MM.1S (cell line): ENCODE measurements at places on chromosomes 12 and 14.

GRCh38 chr12:65294641-65295262 is 16.3 kb downstream of the MSRB3 start:
- no peak for DNase-seq

DNA sequence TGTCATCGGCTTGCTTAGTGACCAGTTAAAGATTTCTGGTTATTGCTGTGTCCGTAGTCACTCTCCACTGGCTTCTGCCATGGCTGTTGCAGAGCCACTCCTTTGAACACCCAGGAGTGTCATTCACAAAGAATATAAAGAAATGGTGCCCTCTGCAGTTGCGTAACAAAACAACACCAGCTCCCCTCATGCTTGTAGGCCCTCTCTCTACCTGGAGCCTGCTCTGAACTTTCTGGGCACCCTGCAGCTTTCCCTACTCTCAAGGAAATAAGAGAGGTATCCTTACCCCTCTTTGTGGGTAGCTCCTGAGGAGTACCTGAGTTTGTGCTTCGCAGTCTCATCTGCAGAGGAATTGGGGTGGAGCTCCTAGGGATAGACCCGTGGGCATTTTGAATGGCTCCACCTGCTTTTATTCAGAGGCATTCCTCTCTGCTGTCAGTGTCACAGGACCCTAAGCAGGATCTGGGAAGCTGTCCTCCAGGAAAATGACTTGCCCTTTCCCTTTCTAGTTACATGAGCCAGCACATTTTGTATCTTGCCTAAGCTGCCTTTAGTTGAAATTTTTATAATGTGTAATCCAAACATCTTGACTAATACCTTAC is 97.2 kb upstream of the TMEM260 start:
- no peak for DNase-seq

DNA sequence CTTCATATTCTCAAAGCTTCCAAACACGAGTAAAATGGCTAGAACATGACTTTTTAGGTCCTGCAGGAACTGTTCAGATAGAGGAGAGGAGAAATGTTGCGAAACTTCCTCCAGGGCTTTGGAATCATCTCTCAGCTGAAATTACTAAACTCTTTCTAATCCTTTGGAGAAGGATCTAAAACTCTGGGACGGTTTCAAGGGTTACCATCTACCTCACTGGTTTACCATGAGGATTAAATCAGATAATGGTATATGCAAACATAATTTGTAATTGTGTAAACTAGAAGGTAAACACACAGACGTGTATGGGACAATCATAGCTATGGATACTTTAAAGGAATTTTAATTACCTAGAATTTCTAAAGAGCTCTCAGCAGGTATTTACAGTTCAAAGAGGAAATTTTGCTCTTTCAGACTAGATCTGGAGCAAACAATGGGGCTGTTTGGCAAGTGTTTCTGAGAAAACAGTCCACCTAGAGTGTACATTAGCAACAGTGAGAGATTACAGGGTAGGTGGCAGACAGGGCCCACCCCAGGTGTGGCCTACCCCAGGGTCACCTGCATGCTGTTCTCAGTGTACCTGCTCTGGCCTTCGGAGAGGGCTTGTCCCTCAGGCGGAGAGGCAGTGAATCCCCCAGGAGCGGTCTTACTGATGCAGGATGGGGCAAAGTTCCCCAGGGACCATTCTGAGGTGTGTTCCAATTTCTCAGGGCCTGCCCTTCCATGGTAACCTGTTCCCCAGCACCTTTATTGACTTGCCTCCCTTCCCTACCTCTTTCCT is 124.7 kb upstream of the MAX start:
- no peak for DNase-seq

DNA sequence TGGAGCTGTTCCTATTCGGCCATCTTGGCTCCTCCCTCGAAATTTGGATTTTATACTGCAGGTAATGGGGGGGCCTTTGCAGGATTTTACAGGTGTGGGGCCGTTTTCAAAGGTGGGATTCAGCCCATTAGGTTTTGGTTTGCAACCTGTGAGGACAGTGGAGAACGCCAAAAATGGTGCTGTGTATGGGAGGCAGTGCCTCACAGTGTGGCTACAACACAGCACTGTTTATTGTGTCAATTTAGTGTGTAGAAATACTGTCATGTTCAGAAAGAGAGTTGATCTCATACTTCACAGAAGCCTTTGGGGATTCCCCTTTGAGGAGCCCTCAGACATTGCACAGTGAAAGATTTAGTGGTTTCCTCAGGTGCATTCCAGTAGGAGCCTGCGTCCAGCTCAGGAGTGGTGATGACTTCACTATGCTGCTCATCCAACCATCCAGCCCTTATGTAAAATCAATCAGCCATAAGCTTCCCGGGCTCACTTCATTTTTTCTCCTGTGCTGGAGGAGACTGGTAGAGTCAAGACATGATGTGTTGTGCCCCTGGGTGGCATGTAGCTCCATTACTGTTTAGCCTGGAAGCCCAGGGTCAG is 92.7 kb upstream of the PRMT8 start:
- DNase-seq, result no peak

GRCh38 chr12:93322784-93323183 is 54.9 kb upstream of the NUDT4 start:
- DNase-seq, result peak; percentile 37

- no peak for DNase-seq
Measured at GRCh38 chr14:100608586-100609330, 21.5 kb upstream of the BEGAIN start.

DNA sequence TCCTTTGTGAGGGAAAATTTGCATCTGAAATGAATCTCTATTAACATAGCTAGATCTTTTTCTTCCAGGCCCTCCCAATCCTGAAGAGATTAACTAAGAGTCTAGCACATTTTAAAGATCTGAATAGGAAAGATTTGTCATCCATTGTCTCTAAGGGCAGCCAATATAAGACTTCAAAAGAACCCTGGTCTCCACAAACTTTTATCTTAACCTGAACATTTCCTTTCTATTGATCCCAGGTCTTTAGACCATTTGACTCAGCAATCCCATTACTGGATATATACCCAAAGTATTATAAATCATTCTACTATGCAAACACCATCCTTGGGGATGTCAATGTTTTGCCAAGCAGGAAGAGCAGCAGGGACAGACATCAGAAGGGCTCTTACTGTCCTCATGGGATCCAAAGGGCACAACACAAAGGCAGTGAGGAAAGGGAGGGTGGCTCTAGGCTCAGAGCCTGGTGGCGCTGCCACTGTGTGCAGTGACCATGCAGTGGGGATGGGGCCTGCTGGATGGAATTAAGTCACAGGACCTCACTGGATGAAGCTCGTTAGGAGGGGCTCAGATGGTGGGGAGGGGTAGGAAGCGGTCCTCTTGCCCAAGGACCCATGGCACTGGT is 12.7 kb upstream of the BDKRB2 start:
- DNase-seq, result no peak

- no peak for DNase-seq
Measured at GRCh38 chr14:94472842-94473241, 3.2 kb downstream of the SERPINA9 start.

DNA sequence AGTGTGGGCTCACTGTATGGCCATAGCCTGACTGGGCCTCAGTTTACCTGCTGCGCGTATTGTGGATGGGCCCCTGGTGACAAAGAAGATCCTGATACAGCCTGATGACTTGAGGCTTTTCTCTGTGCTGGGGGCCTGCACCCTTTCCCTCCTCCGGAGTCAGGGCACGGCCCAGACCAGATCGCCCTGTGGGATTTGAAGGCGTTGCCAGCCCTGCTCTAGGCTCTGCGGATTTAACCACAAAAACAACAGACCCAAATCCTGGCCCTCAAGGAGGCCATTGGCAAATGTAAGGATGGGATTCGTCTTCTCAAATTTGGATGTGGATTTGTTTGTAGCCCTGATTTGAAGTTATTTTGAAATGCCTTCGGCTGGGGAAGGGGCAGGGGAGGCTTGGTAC is 195.8 kb downstream of the TSPAN9 start:
- DNase-seq, result no peak

DNA sequence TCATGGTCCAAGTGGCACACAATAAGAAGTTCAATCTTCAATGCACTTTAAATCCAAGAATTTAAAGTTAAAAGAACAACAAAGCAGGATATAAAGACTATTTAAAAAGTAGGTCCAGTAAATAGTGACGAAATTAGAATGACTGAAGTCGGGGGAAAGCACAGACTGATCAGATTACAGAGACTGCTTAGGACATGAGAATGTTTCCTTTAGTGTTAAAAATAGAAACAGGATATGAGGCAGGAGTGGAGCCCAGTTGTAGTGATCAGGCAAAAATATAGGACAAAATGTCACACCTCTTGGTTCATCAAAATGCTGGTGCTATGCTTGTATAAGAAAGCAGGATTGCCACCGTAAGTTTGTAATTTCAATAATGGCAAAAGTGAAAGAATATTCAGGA is 52.2 kb upstream of the CD163 start:
- DNase-seq, result no peak

DNA sequence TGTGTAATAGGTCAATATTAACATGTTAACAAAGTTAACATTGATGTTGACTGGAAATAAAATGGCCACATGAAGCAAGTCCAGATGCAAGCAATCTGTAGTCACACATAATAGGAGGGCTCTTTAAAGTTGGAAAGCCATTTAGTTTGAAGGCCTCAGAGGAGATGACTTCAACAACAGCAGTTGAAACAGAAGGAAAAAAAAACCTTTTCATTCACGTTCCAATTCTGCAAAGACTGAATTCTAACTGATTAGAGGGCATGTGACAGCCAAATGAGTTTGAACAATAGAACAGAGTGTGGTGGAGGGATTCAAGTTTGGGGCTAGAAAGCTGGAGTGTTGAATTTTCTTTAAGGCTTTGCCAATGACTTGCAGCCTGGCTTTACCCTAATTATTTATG is 41.5 kb upstream of the DAAM1 start:
- DNase-seq, result no peak

GRCh38 chr14:63747846-63748245 is 20.0 kb upstream of the SGPP1 start:
- DNase-seq, result no peak

- DNase-seq, result no peak
Measured at GRCh38 chr14:28902930-28903329, 136.3 kb downstream of the FOXG1 start.

GRCh38 chr12:99068993-99069747 is 424.1 kb downstream of the APAF1 start:
- DNase-seq, result no peak

- no peak for DNase-seq
Measured at GRCh38 chr12:79920421-79921238, 14.3 kb downstream of the PPP1R12A start.

DNA sequence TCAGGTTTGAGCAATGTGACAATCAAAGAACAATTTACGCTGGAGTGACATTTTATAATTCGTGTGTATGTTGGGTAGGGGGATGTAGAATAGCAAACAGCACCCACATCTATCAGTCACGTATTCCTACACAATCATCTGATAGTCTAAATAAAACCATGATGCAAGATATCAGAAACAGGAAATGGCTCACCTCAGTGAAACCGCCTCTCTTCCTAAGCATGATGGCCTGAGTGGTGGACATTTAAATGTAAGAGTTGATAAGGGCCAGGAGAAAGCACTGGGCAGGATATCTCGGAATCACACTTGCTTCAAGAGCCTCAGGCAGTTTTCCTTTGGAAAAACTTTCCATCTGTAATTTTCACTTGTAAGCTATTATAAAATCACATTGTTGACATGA is 128.2 kb downstream of the GRIP1 start:
- no peak for DNase-seq

DNA sequence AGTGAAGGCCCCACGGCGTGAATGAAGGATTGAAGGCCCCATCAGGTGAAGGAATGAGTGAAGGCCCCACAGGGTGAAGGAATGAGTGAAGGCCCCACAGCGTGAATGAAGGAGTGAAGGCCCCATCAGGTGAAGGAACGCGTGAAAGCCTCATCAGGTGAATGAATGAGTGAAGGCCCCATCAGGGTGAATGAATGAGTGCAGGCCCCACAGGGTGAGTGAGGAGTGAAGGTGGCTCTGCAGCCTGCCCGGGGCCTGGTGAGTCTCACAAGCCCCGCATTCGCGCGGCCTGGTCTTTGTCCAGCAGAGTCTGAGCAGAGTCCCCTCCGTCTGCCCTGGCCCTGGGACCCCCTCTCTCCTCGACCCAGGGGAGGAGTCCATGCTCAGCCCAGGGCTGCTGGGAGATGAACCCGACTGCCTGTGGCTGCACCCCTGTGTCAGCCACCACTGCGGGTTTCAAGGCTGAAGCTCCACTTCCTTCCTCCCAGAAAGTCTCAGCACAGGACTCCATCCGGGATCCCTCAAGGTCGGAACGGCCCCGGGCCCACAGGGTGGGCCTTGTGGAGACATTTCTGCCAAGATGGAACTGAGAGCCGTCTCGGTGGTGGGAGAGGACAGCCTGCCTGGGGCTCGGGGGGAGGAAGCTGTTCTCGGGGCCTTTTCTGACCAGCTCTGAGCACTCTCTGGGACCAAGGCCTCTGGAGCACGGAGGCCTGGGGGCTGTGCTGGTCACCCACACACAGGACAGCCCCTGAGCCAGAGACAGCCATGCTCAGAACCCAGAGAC is 37.4 kb upstream of the TMEM179 start:
- DNase-seq, result no peak

DNA sequence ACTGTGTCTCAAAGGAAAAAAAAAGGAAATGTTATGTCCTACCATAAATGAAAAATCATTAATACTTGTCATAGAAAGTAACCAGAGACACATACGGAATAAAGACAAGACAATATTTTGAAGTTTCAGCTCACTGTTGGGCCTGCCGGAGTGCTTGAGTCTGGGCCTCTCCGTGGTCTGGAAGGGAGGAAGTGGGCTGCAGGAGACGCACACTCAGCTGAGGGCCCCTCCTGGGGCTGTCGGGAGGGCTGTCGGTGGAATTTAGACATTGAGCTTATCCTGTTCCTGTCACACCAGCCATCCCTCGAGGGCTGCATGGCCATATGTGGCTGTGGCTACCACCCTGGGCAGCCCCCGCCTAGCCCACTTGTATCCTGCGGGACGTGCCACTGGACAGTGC is 80.6 kb downstream of the DDX51 start:
- DNase-seq, result no peak

DNA sequence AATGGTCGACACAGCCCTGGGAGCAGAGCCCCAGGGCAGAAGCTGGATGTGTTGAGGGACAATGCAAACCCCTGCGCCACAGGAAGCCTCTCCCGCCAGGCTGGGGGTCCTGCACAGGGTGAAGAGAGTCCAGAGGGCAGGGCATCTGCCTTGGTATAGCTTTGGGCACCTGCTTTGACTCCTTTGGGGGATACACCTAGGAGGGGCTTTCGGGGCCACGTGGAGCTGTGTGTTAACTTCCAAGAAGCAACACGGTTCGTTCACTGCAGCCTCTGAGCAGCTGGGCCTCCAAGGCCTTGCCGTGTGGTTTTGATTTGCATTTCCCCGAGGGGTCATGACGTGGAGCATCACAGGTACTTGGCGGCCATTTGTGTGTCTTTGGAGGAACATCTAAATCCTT is 5.8 kb upstream of the PUS1 start:
- DNase-seq, result peak; percentile 62

- no peak for DNase-seq
Measured at GRCh38 chr12:51008329-51009055, 17.7 kb downstream of the SLC11A2 start.

GRCh38 chr14:37063467-37064240 is 108.8 kb downstream of the SLC25A21 start:
- DNase-seq, result no peak
